ENCODE measurements at places on chromosomes 11 and 22. TPM values are rescaled to one million over a fixed set of nuclear protein-coding genes. Genes with fewer than 3 reads are reported as not detected.

DNA sequence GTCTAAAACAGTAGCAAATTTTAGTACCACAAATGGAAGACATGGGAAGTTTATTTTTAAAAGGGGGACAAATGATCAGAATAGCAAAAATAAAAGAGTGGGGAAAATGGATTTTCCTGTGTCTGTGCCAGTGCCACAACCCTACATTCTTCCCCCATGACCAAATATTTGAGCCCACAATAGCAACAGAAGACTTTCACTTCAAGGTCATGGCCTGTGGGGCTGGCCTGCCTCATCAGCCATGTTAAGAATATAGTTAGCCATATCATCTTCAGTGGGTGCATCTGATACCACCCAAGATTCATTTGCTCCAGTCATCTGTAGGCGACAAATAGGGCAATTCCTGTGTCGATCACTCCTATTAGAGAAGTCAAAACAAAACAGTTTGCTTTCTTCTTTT, 26.3 kb downstream of the RNF141 start:
- no peak for DNase-seq

- no peak for DNase-seq
Observed at GRCh38 chr11:28114731-28115130, 6.5 kb downstream of the METTL15 start.

DNA sequence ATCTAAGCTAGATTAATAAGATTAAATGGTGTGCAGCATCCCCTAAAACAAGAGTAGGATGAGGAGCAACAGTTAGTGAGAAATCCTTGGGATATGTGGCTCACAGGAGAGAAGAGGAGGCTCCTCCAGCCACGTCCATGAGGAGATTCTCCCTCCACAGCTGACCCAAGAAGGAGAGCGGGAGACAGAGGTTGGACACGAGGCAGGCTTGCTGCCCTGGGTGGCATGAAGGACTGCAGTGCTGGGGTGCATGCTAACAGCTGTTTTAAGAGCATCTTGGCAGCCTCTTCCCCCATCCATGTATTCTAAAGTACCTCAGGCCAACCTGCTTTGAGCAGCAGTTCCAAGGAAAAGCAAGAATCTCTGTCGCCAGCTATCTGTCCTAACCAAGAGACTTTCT, 284.4 kb upstream of the B3GAT1 start:
- no peak for DNase-seq

Gene EFCAB6
- total RNA-seq: 2.6 TPM

GRCh38 chr22:39913321-39913720, 12.4 kb downstream of the GRAP2 start:
- no peak for DNase-seq

DNA sequence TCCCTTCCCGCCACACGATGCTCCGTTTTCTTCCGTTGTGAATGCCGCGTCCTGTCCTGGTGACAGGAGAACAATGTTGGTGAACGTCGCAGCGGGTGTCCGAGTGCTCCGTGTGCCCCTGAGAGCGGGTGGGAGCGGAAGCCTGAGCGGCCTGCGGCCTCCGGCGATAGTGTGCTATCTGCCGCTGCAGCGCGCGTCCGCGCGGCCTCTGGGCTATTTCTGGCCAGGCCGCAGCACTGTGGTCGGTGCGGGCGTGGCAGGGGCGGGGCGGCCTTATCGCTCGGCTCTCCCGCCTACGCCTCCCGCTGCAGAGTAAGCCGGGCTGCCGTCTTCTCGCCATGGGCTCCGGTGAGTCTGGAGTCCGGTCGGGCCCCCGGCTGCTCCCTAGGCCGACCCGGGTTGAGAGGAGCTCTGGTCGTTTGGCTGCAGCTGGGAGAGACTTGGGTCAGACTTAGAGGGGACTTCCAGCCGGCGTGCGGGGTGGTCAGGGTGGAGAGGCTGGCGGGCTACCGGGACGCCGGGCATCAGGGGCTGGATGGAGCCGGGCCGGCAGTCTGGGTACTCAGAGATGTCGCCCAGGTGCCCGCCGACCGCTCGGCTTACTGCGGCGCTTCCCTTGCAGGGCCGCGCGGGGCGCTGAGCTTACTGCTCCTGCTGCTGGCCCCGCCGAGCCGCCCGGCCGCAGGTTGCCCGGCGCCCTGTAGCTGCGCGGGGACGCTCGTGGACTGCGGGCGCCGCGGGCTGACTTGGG, at the start of gene GP1BB:
GP1BB (plus strand) TSS at position 308 of the 751 bp plus-strand sequence; CDS start at position 339, 31 bp downstream.
- DNase-seq: no peak

Gene CARD10
- total RNA-seq: 12.2 TPM

DNA sequence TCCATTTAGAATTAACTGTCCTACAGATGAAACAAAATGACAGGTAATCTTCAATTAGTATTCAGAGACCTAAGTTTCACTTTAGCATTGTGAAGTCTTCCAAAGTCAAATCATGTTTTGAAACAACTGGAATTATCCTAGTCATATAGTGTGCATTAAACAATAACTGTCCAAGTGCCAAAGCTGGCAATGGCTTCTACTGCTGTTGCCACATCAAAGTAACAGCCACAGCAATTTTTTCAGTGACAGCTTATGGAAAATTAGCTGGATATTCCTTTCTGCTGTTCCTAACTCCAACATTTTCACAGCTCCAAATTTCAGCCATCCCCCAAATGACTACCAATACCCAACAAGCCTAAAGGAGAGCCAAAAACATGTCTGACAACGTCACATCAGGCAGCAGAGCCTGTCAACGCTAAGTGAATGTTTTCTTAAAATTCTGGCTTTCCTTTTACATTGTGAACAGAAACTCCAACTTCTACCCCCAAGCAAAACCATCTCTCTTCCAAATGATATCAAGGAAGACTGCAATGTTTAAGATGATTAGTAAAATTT, 45.3 kb upstream of the CCDC34 start:
- no peak for DNase-seq

Gene CBLIF
- not detected for total RNA-seq

Gene OR1S2
- not detected for total RNA-seq

DNA sequence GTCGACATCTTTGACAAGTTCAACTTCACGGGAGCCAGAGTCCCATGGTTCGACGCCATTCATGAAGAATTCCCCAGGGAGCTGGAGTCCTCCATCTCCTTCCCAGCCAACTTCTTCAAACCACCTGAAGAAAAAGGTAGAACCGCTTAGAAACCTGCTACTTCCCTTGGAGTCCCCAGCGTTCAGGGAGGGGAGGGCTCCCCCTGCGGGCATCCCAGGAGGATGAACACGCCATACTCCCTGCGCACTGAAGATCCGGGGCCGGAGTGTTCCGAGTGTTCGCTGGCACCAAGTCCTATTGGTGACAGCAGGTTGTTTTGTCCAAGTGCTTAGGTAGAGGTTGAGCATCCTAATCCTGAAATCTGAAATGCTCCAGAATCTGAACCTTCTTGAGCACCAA, 51.7 kb upstream of the PRODH start:
- DNase-seq: no peak

DNA sequence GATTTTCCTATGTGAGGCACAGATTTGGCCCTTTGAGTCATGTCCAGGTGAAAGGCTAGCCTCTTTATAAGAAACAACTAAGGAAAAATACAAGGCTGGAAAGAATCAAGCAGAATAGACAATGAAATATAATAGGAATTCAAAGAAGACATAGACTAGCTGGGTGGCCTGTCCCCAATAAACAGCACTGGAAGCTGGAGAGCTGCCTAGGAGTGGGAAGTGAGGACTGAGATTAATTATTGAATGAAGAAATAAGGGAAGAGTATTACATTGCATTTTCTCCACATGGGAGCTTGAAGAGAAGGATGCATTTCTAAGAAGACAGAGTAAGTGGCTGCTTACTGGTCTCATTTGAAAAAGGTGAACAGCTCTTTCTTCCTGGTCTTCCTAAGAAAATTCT, 100.0 kb downstream of the CCDC34 start:
- no peak for DNase-seq

Gene PGA3
- total RNA-seq: not detected

Gene ESRRA
- 26.6 TPM for total RNA-seq

- no peak for DNase-seq
Observed at GRCh38 chr11:91664521-91664920, 560.1 kb upstream of the FAT3 start.

DNA sequence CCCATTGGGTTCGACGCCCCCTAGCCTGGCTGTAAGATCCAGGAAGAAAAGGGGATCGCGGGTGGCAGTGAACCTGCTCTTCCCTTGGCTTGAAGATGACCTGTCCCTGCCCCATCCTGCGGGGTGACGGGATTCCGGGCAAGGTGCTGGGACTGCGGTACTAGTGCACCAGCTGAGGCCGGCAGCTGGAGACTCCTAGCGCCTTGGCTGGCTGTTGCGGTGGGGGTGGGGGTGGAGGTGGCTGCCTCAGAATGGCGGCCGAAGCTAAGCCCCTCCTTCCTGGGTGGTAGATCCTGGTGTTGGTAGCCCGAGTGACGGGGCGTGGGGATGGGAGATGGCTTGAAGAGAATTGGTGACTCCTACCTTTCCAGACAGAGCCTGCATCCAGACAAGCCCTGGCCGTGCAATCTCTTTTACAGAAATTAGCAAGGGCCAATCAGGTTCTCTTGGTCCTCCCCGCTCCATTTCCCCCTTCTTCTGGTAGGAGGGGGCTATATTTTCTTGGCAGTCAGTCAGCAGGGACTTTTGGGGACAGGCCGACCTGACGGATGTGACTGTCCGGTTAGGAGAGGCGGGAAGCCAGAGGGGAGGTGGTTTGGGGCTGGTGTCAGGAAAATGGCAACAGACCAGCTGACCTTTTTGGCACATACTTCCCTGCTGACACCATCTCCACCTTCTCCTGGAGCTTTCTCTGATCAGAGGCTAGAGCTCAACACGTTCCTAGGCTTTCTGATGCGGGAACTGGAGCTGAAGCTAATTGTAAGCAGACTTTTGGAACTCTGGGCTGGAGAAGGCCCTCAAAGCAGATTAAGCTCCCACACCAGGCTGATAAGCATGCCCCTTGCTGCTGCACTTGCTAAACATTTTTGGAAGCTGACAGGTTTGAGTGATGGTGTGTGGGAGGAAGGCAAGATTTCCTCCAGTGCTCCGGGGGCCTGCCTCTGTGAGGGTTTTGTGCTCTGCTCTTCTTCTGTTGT, 2.0 kb downstream of the NAV2 start:
- DNase-seq: peak; percentile 44

- no peak for DNase-seq
Observed at GRCh38 chr11:29629286-29629685, 387.5 kb downstream of the KCNA4 start.

Gene RASL10A
- total RNA-seq: 2.5 TPM

DNA sequence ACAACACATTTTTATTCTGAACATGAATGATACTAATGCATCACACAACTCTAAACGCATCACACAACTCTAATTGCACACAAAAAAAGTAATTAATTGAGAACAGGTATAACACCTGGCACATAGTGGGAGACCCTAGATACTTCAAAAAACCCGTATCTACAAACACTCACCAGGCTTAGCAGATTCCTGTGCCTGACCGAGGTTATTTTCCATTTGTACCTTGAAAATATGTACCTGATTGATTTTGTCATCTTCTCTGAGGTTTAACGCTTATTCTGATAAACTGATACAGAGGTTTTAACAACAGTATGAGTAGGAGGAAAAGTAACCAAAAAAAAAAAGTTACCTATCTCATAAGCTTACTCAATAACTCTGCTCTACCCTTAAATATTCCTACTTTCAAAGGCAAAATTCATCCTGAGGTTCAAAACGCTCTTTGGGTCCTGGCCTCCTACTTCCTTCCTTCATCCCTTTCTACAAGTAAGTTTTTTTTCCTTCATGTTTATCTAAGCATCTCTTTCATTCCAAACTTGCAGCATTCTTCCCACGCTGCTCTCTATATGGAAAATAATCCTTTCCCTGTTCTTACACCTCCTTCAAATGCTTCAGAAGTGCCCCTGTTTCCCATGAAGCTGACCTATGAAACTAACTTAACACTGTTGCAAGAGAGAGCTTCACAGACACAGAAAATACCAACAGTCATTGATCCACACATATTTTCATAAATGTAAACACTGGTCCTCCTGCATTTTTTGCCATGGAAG, 73.3 kb downstream of the ETS1 start:
- DNase-seq: no peak

DNA sequence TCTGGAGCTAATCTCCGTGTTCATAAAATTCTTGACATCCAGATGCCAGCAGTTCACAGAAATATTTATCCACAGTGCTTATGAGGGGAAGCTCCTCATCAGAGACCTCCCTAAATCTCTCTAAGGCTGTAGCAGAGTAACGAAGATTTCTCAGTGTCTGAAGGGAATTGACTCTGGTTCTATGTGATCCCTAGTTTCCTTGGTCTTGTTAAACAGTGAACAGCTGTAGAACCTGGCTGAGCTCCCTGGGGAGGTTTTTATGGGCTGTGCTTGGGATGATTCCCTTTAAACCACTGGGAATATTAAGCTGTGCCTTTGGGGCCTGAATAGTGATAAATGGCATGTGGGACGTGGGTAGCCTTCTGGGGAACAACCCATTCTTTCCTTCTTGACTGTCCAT, 43.7 kb upstream of the ARHGAP20 start:
- DNase-seq: no peak
